Chondrocyte (in vitro differentiated cells): ENCODE measurements at places on chromosomes 2 and 18. TPM values are rescaled to one million over a fixed set of nuclear protein-coding genes. Genes with fewer than 3 reads are reported as not detected.

DNA sequence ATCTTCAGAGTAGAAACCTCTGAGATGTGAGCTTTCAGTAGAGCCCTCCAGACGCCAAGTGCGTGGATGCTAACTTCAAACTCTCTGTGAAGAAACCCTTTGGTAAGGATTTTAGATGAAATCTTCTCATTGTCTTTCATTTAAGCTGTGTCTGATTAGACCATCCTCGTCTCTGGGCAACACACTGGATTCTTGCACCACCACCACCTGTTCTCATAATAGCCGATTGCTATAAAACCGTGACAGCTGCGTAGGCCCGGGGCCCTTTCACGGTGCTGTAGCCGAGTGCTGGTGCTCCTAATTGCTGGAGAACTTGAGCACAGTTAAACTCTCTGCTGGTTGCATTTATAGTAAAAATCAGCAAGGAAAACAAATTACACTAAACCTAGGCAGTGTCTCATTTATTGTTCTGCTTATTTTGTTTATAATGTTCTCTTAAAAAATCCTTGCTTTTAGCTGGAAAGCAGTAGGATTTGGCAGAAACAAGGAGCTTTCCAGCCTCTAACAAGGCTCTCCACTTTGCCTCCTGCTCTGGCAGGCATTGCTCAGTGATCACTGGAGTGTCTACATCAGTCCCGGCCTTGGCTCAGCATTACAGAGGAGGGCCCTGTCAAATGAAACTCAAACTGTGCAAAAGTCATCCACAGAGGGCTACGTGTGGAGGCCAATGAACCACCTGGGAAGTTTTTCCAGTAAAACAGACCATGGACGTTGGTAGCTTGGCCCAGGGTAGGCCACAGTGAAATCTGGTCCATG, 40.9 kb upstream of the MBP start:
- no peak overlapping the region for H3K27ac ChIP-seq
- no peaks in the 10 kb centered on the region for H3K4me1 ChIP-seq
- no peak for DNase-seq
- peaks cover 1% of the 10 kb centered on the region for H3K27me3 ChIP-seq
- no peak overlapping the region for H3K4me3 ChIP-seq
- no peaks in the 10 kb centered on the region for H3K36me3 ChIP-seq

- no peak for DNase-seq
- H3K4me1 ChIP-seq, result peaks cover 21% of the 10 kb centered on the region
- H3K27me3 ChIP-seq, result no peaks in the 10 kb centered on the region
- H3K27ac ChIP-seq, result no peak overlapping the region
These were observed 37.9 kb upstream of the ASB1 start for GRCh38 chr2:238388794-238389193.

DNA sequence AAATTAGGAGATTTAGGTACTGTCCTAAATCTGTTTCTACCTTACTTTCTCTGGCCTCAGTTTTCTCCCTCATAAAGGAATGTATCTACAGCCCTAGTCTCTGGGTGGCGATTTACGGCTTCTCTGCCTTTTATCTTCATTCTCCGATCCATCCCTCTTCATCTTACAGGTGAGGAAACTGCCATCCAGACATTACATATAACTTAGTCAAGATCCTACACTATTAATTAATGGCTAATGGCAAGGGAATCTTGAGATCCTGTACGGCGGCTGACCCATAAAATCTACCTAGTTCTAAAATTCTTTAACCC, 386 bp upstream of the YIPF4 start:
- DNase-seq, result no peak
- H3K36me3 ChIP-seq, result peaks cover 3% of the 10 kb centered on the region
- peak overlapping the region; percentile 87 for H3K4me3 ChIP-seq
- no peaks in the 10 kb centered on the region for H3K27me3 ChIP-seq
- peak overlapping the region; percentile 98 for H3K27ac ChIP-seq

The NCKAP5 gene
- 0.51 to 1.9 TPM (median 0.87 TPM) in 3 replicates for total RNA-seq

DNA sequence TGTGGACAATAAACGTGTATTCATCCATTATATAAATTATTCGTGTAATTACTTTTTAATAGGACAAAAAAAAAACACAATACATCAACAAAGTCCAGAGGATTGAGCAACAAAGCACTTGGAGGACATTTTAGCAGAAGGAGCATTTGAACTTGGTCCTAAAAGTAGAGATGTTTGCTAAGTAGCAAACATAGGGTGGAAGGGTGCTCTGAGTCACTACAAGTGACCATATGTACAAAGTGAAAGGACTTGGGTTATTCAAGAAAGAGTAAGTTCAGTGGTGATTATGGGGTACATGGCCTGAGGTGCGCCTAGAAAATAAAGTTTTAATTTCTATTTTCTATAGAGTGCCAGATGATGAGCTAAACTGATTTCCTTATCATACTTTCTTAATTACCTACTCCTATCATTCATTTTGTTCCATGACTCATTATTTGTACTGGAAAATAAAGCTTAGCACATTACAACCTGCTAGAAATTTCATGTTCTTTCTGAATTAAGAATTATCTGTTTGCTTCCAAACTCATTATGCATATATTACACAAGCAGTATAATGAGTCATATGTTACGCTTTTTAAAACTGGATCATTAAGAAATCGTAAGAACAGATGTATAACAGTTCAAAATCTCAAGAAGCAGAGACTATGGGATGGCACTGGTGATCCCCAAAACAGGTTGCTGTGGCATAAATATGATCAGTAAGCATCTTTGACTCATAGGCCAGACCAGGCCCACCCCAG, 13.1 kb upstream of the PPP1R1C start:
- H3K4me1 ChIP-seq, result no peaks in the 10 kb centered on the region
- no peaks in the 10 kb centered on the region for H3K27me3 ChIP-seq
- no peaks in the 10 kb centered on the region for H3K36me3 ChIP-seq
- no peak overlapping the region for H3K27ac ChIP-seq
- DNase-seq, result no peak

GRCh38 chr2:241886840-241887447, 17.4 kb downstream of the RTP5 start:
- peaks cover 4% of the 10 kb centered on the region for H3K27me3 ChIP-seq
- no peaks in the 10 kb centered on the region for H3K36me3 ChIP-seq
- no peak overlapping the region for H3K27ac ChIP-seq
- no peak overlapping the region for H3K4me3 ChIP-seq
- H3K4me1 ChIP-seq, result peaks cover 15% of the 10 kb centered on the region

DNA sequence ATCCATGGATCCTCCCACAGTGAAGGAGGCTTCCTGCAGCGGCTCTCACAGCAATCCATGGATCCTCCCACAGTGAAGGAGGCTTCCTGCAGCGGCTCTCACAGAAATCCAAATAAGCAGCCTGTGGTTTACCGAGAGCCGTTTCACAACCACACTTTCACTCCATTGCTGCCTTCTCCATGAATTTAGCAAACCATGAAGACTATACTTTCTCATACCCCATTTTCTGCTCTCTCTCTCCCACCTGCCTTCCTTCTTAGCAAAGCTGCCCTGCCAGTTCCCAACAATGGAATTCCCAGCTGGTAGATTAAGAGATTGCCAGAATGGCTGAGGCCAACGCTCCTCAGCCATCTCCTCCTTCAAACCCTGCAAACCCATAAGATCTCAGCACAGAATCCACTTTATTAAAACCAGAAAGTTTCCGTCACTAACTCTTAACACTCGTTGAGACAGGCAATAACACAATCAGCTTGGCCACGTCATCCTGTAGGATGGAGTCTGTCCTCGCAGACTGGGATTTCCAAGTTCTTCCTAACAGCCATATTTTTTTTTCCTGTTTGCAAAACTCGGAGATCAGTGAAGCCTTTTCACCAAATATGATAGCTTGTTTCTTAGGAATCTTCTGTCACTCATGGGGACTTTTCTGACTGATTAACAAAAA, 162.2 kb downstream of the PXDN start:
- DNase-seq, result no peak
- H3K27me3 ChIP-seq, result no peaks in the 10 kb centered on the region
- H3K4me3 ChIP-seq, result no peak overlapping the region
- H3K36me3 ChIP-seq, result peaks cover 5% of the 10 kb centered on the region

- H3K36me3 ChIP-seq, result peaks cover 1% of the 10 kb centered on the region
- no peaks in the 10 kb centered on the region for H3K27me3 ChIP-seq
- peaks cover 31% of the 10 kb centered on the region for H3K4me1 ChIP-seq
These were observed 6.3 kb downstream of the BOK start for GRCh38 chr2:241564596-241565410.

- no peak overlapping the region for H3K4me3 ChIP-seq
- DNase-seq, result no peak
- H3K27ac ChIP-seq, result no peak overlapping the region
- H3K4me1 ChIP-seq, result no peaks in the 10 kb centered on the region
These were observed 308.4 kb upstream of the GCFC2 start for GRCh38 chr2:76019128-76019527.

- peaks cover 2% of the 10 kb centered on the region for H3K36me3 ChIP-seq
- no peaks in the 10 kb centered on the region for H3K4me1 ChIP-seq
- no peak overlapping the region for H3K4me3 ChIP-seq
- H3K27ac ChIP-seq, result no peak overlapping the region
- no peak for DNase-seq
- peaks cover 16% of the 10 kb centered on the region for H3K27me3 ChIP-seq
These were observed 115.5 kb downstream of the ICOS start for GRCh38 chr2:204051984-204052556.

The CNTNAP5 gene
- not detected in 3 replicates for total RNA-seq

The PPP1R1C gene
- total RNA-seq, result 0.52 to 2.9 TPM (median 1.2 TPM) in 3 replicates

DNA sequence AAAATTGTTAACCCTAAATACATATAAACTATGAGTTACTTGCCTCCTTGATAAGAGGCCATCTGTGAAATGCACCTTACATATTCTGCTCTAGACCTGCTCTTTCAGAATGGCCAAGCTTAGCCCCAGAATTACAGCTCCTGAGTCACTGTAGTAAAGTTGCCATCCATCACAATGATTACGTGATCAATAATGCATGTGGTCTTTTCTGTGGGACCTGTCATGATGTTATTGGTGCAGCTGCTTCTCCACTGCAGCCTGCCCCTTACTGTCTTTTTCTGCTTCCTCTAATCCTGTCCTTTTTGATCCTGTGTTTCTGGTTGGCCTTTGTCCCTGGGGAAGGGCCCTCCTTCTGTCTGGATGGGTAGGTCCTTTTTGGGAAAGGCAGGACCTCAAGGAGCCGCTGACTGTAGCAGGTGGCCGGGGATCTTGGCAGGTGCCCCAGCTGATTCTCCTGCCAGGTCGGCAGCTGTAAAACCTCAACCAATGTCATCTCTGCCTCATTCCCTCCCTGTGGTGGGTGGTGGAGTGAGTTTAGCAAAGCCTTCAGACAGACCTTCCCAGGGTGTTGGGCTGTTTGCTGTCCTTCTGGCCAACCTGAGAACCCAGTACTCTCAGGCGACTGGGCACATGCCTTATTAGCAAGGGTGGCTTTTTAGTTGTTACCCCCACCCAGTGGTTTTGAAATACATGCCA, 126.2 kb upstream of the EML6 start:
- peaks cover 8% of the 10 kb centered on the region for H3K36me3 ChIP-seq
- H3K4me3 ChIP-seq, result no peak overlapping the region
- H3K4me1 ChIP-seq, result peaks cover 68% of the 10 kb centered on the region
- DNase-seq, result no peak
- H3K27ac ChIP-seq, result no peak overlapping the region

DNA sequence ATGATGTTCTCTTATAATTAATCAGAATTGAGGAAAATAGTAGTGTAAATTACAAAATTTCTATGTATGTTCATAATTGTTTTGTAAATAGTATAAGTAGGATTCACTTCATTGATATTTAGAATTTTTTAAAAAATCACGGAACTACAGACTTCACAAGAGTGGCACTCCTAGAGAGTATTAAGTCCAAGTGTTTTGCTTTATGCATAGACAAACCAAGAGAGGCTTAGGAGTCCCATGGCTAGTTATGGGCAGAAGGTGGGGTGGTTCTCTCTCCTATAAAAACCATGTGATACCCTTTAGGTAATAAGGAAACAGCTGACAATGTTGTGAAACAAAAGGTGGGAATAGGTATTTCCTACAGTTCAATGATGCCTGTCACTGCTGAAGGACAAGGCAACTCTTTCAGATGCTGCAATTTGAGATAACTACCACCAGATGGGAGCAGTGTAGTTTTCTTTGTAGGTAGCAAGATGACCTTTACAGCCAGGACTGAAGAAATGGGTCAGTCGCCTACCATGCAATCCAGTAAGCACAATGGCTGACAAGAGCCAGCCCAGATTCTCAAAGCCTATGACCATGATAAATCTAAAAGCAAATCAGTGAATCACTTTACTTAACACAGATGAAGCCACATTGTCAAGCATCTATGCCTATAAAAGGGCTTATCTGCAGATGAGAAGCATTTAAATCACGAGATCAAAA, 83.9 kb downstream of the AAK1 start:
- no peak overlapping the region for H3K27ac ChIP-seq
- peaks cover 3% of the 10 kb centered on the region for H3K36me3 ChIP-seq
- H3K27me3 ChIP-seq, result no peaks in the 10 kb centered on the region
- peaks cover 36% of the 10 kb centered on the region for H3K4me1 ChIP-seq

DNA sequence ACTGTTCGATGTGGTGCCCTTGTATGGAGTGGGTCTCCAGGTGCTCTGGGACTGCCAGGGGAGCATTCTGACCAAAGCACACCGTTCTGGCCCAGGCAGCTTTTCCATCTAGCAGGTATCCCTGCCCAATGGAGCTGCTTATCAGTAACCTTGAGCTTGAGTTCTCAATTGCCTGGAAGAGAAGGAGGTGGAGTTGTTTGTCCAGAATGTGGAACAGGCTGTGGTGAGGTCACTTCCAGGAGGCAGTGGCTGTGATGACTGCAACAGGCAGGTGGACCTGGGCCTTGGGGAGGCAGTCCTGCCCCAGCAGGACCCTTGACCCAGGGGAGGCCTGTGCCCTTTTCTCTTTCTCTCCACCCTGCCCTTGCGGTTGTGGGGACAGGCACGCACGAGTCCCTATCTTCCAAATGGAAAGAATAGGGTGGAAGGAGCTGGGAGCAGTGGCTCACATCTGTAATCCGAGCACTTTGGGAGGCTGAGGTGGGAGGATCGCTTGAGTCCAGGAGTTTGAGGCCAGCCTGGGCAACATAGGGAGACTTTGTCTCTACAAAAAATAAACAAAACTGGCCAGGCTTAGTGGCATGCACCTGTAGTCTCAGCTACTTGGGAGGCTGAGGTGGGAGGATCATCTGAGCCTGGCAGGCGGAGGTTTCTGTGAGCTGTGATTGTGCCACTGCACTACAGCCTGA, 66.2 kb upstream of the MCFD2 start:
- DNase-seq, result no peak
- peaks cover 14% of the 10 kb centered on the region for H3K36me3 ChIP-seq
- peaks cover 39% of the 10 kb centered on the region for H3K4me1 ChIP-seq
- H3K27me3 ChIP-seq, result no peaks in the 10 kb centered on the region
- no peak overlapping the region for H3K27ac ChIP-seq
- H3K4me3 ChIP-seq, result no peak overlapping the region

DNA sequence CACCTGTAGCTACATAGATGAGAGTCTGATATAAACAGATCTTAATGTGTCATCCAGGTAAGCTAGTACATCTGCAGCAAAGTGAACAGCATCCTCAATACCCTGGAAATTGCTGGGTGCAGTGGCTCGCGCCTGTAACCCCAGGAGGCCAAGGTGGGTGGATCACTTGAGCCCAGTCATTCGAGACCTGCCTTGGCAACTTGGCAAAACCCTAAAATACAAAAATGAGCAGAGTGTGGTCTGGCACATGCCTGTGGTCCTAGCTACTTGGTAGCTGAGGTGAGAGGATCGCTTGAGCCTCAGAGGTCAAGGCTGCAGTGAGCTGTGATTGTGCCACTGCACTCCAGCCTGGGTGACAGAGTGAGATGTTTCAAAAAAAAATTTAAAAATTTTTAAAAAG, 233.9 kb upstream of the SP5 start:
- H3K27me3 ChIP-seq, result peaks cover 4% of the 10 kb centered on the region
- H3K4me3 ChIP-seq, result no peak overlapping the region
- H3K36me3 ChIP-seq, result no peaks in the 10 kb centered on the region
- no peak for DNase-seq
